ENCODE measurements at places on chromosomes 7 and 10. TPM values are rescaled to one million over a fixed set of nuclear protein-coding genes. Genes with fewer than 3 reads are reported as not detected.

DNA sequence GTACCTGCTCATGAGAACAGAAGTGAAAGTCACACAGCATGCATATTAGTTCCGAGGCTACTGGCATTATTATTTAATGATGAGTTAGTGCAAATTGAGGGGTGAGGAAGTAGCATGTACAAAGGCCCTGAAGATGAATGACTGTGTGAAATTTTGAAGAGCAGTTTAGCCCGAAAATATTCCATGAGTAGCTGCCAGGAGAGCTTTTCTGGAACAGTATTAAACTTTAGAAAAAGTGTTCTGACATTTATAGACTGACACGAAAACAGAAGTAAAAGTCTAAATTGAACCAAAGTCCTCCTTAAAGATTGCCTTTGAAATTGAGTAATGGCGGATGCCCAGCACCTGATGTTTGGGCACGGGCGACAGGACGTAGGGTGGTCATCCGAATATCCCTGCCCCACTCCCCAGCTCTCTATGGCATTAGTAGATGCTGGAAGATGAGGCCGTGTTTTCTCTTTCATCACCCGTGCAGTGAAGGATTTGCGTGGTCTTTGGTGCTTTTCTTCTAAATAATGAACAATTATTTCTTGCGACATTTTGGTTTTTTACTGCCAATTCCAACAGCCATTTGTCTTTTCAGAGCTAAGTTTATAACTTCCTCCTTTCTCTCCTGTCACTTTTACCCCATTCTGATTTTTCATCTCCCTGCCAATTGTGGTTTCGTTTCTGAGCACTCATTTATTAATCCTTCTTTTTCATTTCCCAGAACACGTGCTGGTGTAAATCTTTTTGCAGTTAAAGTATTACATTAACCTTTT, 192.6 kb downstream of the MGMT start:
- H3K4me3 ChIP-seq, result no peak overlapping the region
- no peak overlapping the region for H3K27ac ChIP-seq
- no peaks in the 10 kb centered on the region for H3K27me3 ChIP-seq
- DNase-seq, result no peak
- H3K4me1 ChIP-seq, result no peaks in the 10 kb centered on the region

- no peak for DNase-seq
- H3K27ac ChIP-seq, result no peak overlapping the region
- H3K27me3 ChIP-seq, result peaks cover 3% of the 10 kb centered on the region
- H3K36me3 ChIP-seq, result no peaks in the 10 kb centered on the region
- no peaks in the 10 kb centered on the region for H3K4me1 ChIP-seq
Observed at GRCh38 chr10:6885284-6885683, 305.2 kb upstream of the PRKCQ start.

Gene EEF1AKMT2
- 16.5 TPM for total RNA-seq

DNA sequence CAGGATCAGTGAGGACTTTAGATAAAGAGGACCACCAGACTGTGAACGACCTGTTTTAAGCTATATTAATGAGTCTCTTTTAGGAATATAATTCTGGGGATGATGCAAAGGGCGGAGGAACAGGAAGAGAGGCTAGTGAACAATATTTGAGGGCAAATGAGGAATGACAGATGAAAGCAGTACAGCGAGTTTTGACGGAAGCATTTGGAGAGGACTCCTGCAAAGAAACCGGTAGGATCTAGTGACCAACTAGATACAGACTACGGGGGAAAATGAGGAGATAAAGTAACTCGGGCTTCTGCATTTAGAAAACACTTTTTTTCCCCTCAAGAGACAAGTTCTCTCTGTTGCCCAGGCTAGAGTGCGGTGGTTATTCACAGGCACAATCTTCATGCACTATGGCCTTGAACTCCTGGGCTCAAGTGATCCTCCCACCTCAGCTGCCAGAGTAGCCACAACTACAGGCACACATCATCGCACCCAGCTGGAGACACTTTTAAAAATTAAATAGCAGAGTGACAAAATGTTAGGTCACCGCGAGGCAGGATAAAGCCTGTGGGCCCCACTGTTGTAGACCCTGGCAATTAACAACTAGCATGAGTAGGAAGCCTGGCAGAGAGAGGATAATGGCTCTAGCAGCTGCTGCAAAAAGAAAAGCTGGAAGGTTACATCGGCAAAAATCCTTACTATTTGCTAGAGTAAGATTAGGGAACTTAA, 143.2 kb downstream of the SRPK2 start:
- H3K36me3 ChIP-seq, result peaks cover 9% of the 10 kb centered on the region
- H3K27ac ChIP-seq, result no peak overlapping the region
- peaks cover 18% of the 10 kb centered on the region for H3K4me1 ChIP-seq
- no peak for DNase-seq

Gene PRPS1L1
- total RNA-seq, result not detected

Gene GCK
- 0.39 TPM for total RNA-seq

GRCh38 chr10:128481152-128481840, 355.1 kb upstream of the MKI67 start:
- H3K27me3 ChIP-seq, result no peaks in the 10 kb centered on the region
- peaks cover 6% of the 10 kb centered on the region for H3K36me3 ChIP-seq
- no peak overlapping the region for H3K4me3 ChIP-seq
- H3K4me1 ChIP-seq, result no peaks in the 10 kb centered on the region
- DNase-seq, result no peak
- no peak overlapping the region for H3K27ac ChIP-seq

GRCh38 chr7:20932785-20933527, 146.3 kb upstream of the SP8 start:
- no peaks in the 10 kb centered on the region for H3K4me1 ChIP-seq
- no peak for DNase-seq
- H3K27me3 ChIP-seq, result no peaks in the 10 kb centered on the region
- 0 out of 2 replicates have a peak, but pooled peaks cover under 1% of the 10 kb centered on the region for H3K36me3 ChIP-seq
- no peak overlapping the region for H3K27ac ChIP-seq

Gene PLAU
- total RNA-seq, result 14.0 TPM

GRCh38 chr10:43702213-43702935, 53.7 kb upstream of the ZNF32 start:
- no peaks in the 10 kb centered on the region for H3K36me3 ChIP-seq
- DNase-seq, result no peak
- peaks cover 2% of the 10 kb centered on the region for H3K27me3 ChIP-seq
- H3K4me3 ChIP-seq, result no peak overlapping the region

- no peaks in the 10 kb centered on the region for H3K4me1 ChIP-seq
- H3K4me3 ChIP-seq, result no peak overlapping the region
- no peaks in the 10 kb centered on the region for H3K27me3 ChIP-seq
- DNase-seq, result no peak
- H3K27ac ChIP-seq, result no peak overlapping the region
Observed at GRCh38 chr10:111186358-111186757, 109.5 kb downstream of the ADRA2A start.

DNA sequence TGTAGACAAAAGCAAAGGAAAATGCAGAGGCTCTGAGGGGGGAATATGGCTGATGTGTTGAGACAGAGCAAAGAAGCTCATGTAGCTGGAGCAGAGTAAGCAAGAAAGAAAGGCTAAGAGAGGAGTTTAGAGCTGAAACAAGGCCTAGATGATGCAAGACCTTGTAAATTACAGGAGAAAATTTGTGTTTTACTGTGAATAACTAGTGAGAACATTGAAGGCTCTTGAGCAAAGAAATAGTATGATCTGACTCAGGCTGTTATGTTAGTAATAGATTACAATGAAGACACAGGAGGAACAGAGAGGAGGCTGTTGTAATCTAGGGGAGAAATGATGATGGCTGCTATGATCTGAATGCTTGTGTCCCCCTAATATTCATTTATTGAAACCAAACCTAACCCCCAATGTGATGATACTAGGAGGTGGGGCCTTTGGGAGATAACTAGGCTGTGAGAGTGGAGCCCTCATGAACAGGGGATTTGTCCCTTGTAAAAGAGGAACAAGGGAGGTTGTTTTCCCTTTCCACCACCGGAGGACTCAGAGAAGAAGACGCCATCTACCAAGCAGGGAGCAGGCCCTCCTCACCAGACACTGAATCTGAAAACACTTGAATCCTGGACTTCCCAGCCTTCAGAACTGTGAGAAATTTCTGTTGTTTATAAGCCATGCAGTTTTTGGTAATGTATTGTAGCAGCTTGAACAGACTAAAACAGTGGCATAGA, 394.9 kb downstream of the HTR7 start:
- no peaks in the 10 kb centered on the region for H3K4me1 ChIP-seq
- no peak overlapping the region for H3K4me3 ChIP-seq
- no peaks in the 10 kb centered on the region for H3K27me3 ChIP-seq
- DNase-seq, result no peak

Gene CALU
- total RNA-seq, result 941 TPM

DNA sequence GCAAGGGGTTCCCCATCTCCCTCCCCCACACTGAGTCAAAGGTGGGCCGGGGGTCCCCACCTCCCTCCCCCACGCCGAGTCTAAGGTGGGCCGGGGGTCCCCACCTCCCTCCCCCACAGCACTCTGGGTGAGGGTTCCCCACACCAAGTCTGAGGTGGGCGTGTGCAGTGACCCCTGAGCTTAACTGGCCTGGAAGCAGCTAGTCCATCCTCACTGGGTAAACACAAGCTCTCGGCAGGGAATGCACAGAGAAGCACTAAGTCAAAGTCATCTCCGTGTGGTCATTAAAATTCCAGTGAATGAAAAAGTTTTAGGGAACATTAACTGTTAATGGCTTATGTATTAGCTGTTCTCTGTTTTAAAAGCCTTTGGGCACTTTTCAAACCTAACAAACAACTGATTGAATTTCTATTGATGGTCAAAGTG, 43.7 kb upstream of the PRKAR1B start:
- no peak overlapping the region for H3K27ac ChIP-seq
- H3K4me3 ChIP-seq, result no peak overlapping the region
- peaks cover 4% of the 10 kb centered on the region for H3K27me3 ChIP-seq

GRCh38 chr7:85528581-85528980, 341.7 kb upstream of the SEMA3D start:
- H3K27me3 ChIP-seq, result no peaks in the 10 kb centered on the region
- DNase-seq, result no peak
- no peaks in the 10 kb centered on the region for H3K36me3 ChIP-seq
- H3K4me3 ChIP-seq, result no peak overlapping the region
- no peak overlapping the region for H3K27ac ChIP-seq

GRCh38 chr7:15446280-15446679, 115.5 kb downstream of the AGMO start:
- H3K4me1 ChIP-seq, result no peaks in the 10 kb centered on the region
- no peak overlapping the region for H3K4me3 ChIP-seq
- H3K36me3 ChIP-seq, result no peaks in the 10 kb centered on the region
- no peak for DNase-seq

Gene CNNM1
- 4.4 TPM for total RNA-seq

Gene ASIC3
- 0.27 TPM for total RNA-seq

Gene GPR146
- total RNA-seq, result 1.1 TPM

DNA sequence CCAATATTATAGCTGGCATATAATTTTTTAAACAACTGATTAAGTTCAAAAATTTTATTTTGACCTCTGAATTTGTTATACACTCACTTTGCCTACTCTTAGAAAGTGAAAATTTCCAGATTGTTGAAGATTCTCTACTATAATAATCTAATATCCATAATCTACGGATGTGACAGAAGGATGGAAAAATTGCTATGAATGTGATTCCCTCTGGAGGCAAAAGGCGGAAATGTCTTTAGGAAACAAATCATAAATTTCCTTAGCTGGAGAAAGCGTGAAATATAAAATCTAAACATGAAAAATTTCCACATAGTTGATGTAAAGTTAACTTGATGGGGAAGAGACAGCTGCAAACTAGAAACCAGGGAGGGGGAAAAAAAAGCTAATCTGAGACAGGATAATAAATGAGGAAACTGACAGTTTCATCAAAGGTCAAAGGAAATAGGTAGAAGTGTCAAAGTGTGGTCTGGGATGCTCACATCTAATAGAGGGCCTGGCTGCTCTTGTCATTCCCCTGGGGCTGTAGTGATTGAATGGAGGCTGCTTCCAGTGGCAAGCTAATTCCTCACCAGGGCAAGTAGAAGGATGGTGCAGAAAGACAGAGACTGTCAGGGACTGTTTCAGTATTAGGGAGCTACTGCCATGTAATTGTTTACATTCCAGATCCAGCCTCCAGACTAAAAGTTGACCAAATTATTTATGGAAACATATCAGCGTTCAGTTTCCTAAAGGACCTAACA, 264.5 kb downstream of the SDHAF3 start:
- no peak overlapping the region for H3K27ac ChIP-seq
- no peaks in the 10 kb centered on the region for H3K27me3 ChIP-seq
- H3K36me3 ChIP-seq, result no peaks in the 10 kb centered on the region
- H3K4me3 ChIP-seq, result no peak overlapping the region
- no peak for DNase-seq
- H3K4me1 ChIP-seq, result no peaks in the 10 kb centered on the region

Gene UCMA
- not detected for total RNA-seq

DNA sequence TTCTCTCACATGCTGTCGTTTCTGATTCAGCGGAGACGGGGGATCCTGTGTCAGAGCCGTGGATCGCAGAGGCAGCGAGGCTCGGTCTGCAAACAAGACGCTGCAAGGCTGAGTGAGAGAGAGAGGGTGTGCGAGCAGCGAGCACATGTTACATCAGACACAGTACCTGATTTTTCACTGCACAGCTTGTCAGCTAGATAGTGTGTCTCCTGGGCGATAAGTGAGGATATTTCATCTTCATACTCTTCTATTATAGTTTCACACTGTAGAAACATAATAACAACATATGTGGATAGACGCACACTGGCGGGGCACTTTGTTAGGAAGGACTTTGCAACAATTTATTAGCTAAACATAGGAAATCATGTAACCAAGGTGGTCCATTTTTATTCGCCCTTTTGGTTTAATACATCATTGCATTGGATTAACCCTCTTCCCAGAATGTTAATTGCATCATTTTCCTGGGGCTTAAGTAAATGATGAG, 39.5 kb downstream of the CNPY1 start:
- no peak for DNase-seq
- H3K4me3 ChIP-seq, result no peak overlapping the region
- no peaks in the 10 kb centered on the region for H3K36me3 ChIP-seq
- peaks cover 39% of the 10 kb centered on the region for H3K27me3 ChIP-seq

DNA sequence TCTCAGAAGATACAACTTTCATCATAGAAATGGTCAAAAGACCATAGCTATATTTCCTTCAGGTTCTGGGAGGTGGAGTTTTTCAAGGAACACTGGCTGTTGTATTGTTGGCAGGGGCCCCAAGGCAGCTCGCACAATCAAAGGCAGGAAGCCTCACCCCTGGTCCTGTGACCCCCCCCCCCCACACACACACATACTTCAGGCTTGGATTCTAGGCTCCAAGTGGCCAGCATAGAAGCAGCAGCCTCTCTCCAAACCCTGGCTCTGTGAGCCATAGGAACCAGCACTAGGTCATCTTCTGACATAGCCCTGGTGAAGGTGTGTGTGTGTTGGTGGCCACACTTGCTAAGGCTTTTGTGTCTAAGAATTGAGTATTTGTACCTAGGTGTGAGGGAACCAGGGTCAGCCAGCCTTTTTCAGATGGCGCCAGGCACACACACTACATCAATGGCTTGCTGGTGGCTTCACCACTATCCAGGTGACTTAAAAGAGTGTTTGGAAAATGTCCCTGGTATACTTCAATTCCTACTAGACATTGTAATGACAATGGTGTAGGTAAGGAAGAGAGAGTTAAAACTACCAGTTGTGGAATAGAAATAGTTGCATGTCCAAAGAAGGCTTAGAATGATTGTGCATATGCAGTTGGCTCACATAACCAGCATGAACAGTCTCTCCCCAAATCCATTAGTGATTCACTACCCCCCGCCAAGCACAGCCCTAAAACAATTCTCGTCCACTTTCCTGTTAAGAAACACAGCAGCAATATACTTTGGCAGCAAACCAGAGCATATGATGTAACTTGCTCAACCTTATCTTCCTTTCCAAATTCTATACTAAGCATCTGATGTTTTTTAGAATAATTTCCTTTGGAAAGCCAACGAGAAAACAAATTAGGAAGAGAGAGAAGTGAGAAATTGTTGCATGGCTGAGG, 91.3 kb downstream of the AVL9 start:
- peaks cover 55% of the 10 kb centered on the region for H3K36me3 ChIP-seq
- H3K27ac ChIP-seq, result peak overlapping the region; percentile 95
- peak; percentile 78 for DNase-seq
- H3K4me3 ChIP-seq, result peak overlapping the region; percentile 72
- H3K4me1 ChIP-seq, result peaks cover 80% of the 10 kb centered on the region
